Stimulated activated CD4-positive, alpha-beta T cell treated with anti-CD3 and anti-CD28 coated beads, Interleukin-12 subunit alpha, Interleukin-12 subunit beta, amount 100 ng/mL, for 48 hours (primary cell): ENCODE measurements at places on chromosomes 1 and 21.
A peak's percentile ranks its signal among the peaks of the same experiment; 100 is the strongest.

DNA sequence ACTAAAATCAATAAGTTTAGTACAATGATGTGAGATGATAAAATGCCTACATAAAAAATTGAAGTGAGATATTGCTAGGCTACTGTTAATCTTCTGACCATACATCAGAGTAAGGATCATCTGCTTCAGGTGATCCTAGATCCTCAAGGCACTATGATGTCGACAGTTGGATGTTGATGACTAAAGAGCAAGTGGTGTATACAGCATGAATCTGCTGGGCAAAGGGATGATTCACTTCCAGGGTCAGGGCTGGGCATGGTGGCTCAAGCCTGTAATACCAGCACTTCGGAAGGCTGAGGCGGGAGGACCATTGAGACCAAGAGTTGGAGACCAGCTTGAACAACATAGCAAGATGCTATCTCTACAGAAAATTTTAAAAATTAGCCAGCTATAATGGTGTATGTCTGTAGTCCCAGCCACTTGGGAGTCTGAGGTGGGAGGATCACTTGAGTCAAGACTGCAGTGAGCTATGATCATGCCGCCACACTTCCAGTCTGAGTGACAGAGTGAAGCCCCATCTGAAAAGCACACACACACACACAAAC lies 24.6 kb downstream of the NUF2 start:
- DNase-seq = no peak

DNA sequence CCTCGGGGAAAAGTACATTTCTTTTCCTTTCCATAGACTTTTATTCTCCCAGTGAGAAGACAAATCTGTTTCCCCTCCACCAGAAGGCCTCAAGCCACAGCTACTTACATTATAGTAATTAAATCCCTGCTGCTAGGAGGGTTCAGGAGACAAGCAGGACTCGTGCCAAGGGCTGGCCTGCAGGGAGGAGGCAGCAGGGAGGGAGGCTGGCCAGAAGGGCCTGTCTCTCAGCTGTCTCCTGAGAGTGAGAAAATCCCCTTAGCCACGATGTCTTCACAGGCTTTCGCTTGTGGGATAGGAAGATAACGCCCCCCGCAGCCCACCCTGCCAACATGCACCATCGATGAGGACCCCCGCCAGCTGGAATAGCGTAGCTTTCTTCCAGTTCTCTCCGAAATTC lies 14.0 kb downstream of the KCNN3 start:
- no peak for DNase-seq

DNA sequence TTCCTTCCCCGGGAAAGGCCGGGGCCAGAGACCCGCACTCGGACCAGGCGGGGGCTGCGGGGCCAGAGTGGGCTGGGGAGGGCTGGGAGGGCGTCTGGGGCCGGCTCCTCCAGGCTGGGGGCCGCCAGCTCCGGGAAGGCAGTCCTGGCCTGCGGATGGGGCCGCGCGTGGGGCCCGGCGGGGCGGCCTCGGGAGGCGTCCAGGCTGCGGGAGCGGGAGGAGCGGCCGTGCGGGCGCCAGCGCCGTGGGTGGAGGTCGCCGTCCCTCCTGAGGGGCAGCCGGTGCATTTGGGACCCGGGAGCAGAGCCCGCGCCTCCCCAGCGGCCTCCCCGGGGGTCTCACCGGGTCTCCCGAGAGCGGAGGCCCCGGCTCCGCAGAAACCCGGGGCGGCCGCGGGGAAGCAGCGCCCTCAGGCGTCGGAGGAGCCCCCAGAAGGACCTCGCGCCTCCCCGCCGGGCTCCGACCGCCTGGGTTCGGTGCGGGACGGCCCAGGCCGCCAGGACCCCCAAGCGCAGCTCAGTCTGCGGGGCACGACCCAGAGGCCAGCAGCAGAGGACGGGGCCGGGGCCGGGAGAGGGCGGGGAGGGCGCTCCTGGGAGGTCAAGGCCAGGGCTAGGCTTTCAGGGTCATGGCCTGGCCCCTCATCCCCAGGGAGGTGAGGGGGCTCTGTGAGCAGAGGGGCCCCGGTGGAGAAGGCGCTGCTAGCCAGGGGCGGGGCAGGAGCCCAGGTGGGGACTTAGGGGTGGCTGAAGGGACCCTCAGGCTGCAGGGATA lies 7.2 kb upstream of the SLX9 start:
- DNase-seq = no peak

- DNase-seq = peak; percentile 5
These were observed 22.4 kb upstream of the SYNC start for GRCh38 chr1:32724678-32725614.

DNA sequence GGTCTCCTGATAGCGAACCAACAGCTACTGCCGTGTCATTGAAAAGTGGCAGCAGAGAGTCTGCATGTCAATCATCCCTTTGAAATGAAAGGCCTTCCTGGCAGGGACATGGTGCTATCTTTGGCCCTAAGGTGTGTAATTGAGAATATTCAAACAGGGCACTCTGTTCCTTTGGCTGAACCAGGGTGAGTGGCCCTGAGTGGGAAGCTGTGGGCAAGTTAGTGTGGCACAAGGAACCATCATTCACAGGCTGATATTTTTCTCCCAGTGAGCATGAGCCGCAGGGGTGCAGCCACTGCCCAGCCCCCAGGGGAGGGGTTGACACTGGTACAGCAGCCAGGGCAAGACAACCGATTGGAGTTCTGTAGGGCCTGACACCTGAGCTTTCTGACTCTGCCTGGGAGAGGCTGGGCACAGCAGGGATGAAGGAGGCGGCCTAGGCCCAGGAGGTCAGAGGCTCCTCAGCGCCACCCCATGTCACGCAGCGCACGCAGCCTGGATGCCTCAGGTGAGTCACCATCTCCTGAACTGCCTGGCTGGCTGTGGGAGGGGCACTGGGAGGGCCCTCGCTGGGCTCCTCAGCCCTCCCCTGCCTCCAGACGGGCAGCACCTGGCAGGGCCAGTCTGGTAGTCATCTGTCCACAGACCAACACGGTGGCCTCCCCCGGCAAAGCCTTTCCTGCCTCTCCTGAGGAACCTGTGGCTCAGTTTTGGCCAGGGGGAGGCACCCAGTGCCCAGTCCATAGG lies 13.2 kb downstream of the QSOX1 start:
- DNase-seq = no peak

DNA sequence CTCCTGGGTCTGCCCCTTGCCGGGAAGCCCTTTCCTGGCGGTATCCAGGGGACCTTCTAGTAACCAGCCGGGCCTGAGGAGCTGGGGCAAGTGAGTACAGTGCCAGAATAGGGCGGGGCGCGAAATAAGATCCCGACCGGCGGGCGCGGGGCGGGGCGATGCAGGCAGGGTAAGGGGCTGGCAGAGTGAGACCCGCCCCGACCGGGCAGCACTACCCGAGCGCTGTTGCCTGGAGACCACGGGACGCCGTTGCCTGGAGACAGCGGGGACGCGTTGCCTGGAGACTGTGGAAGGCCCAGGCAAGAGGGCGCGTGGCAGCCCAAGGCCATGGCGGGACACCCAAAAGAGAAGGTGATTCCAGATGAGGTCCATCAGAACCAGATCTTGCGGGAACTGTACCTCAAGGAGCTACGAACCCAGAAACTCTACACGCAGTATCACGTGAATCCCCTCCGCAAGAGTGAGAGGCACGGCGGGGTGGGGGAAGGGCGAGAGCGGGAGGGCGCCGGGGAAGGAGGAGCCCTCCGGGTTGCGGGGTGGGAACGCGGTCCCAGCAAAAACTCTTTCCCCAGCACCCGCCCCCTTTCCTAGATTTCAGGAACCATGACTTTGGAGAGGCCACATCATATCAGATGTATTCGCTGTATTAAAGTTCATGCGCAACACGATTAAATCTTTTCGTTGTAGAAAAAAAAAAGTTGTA lies 24.3 kb downstream of the EBNA1BP2 start:
- DNase-seq = peak; percentile 19

DNA sequence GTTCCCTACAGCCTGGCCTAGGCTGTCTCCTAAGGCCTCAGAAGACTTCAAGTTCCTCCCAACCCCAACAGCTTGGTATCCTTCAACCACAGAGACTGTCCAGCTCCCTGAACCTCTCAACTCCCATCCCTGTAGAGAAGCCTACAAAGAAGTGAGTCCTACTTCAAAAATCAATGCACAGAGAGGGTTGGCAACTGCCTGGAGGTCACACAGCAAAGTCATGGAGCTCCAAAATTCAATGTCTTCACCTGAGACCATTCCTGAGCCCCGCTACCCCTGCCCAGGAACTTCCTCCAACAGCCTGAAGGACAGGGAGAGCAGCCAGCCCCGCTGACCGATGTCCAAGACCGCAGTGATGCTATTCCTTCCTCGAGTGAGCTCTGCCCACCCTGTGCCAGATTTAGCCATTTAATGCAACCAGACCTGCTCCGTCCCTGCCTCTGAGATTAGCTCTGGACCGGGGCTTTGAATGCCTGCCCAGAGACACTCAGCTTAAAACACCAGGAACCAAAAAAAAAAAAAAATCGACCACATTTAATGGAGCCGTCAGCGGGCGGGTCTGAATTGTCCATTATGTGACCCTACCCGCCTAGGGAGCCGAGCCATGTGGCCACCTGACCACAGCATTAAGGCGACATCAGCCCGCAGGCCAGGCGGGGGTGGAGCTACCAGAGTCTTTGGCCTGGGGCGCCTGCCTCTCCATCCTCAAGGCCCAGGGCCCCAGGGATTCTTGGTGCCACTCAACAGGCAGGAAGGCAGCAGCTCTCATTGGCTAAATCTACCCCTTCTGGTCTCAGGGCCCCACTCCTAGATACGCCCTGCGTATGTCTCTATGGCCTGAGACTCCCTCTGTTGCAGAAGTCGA lies 148.6 kb downstream of the SYF2 start:
- no peak for DNase-seq

GRCh38 chr1:43318831-43319230 lies 18.0 kb downstream of the TIE1 start:
- no peak for DNase-seq

- DNase-seq = no peak
These were observed 37.5 kb downstream of the HIVEP3 start for GRCh38 chr1:41880950-41881885.

DNA sequence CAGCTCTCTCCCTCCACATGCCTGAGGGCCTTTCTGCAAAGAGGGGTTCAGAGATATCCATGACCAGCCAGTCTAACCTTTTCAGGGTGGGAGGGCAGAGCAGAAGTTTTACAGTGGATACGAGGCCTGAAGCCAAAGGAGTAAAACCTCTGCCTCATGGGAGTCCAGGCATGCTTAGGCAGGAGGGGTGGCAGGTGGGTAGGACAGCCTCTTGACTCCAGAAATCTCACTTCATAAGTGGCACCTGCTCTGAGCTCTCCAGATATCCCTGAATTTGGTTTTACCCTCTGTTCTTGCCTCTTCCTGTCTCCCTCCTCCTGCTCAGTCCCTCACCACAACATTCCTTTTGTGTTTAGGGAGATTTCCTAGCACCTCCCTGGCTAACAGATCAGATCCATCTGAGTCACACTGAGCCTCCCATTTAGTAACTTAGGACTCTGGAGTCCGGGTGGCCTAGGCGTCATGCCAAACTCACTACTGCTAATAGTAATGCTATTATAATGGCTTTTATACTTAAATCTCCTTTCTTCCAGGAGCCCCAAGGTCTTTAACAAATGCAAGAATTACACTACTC lies 201.0 kb downstream of the HS2ST1 start:
- no peak for DNase-seq

- no peak for DNase-seq
These were observed 41.0 kb downstream of the SLAMF6 start for GRCh38 chr1:160481979-160482596.

- DNase-seq = no peak
These were observed 60.8 kb upstream of the USP24 start for GRCh38 chr1:55275941-55276341.

GRCh38 chr1:221268295-221268694 lies 389.1 kb downstream of the HLX start:
- DNase-seq = no peak

DNA sequence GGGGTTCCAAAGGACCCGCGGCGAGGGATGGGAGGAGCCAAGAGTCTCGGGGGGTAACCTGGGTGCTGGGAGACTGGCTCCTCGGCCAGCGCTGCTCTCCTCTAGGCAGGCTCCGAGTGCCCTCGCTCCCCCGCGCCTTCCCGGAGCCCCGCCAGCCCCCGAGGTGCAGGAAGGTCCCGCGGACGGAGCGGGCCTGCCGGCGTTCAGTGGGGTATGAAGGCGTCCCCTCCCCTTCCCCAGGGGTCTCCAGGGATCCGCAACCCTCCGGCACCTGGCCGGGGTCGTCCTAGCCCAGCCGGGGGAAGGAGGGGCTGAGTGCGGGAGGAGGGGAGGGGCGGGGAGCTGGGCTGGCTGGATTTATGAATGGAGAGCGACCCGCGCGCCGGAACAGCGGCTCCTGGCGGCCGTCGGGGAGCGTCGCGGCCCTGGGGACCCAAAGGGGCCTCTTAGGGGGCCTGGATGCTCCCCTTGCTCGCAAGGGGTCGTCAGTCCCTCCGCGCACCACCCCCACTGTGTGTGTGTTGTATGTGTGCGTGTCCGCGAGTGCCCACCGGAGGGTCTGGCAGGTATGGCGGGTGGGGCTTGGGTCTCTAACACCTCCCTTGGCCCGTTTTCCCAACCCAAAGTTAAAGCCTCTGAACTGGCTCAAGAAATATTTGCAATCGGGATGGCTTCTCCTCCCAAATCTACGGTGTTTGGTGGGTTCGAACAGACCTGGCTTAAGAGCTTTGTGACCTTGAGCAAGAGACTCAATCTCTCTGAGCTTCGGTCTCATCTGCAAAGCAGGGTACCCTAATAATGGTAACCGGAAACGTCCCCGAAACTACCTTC lies 642 bp downstream of the HCRTR1 start:
- DNase-seq = no peak

- DNase-seq = no peak
These were observed 35.0 kb downstream of the MORN1 start for GRCh38 chr1:2356401-2356800.

GRCh38 chr1:185170291-185170848 lies 13.4 kb downstream of the SWT1 start:
- DNase-seq = peak; percentile 43

GRCh38 chr1:108949044-108949443 lies 14.2 kb downstream of the CLCC1 start:
- DNase-seq = no peak

GRCh38 chr1:59526240-59526639 lies 229.3 kb downstream of the FGGY start:
- DNase-seq = no peak

DNA sequence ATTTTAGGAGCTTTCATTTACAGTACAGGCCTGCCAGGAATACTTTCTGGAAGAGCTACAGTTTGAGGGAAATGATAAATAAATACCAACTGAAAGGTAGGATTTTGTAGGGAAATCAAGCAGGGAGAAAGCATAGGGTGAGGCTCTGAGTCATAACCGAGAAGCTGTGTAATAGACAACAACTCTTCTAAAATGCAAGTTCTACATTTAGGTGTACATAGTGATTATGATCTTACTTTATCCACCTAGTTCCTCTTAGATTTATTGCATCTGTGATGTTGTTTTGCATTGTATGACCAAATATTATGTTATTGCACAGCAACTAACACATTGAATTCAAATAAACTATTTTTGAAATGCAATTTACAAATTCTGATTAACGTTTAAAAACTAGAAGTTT lies 819.3 kb downstream of the PLA2G4A start:
- DNase-seq = no peak
